MCF 10A (cell line): ENCODE measurements at places on chromosomes 1 and 21.
A peak's percentile ranks its signal among the peaks of the same experiment; 100 is the strongest.

- DNase-seq, result peak; percentile 46
These were observed 852 bp downstream of the KTI12 start for GRCh38 chr1:52032785-52033131.

- no peak for DNase-seq
These were observed 183.5 kb downstream of the CDC42BPA start for GRCh38 chr1:227134686-227135314.

GRCh38 chr1:236465959-236466303 lies 57.9 kb upstream of the LGALS8 start:
- peak; percentile 20 for DNase-seq

GRCh38 chr1:98098473-98098872 lies 177.6 kb upstream of the DPYD start:
- DNase-seq, result no peak

GRCh38 chr21:29074007-29074376 lies 544 bp upstream of the CCT8 start:
- DNase-seq, result no peak

DNA sequence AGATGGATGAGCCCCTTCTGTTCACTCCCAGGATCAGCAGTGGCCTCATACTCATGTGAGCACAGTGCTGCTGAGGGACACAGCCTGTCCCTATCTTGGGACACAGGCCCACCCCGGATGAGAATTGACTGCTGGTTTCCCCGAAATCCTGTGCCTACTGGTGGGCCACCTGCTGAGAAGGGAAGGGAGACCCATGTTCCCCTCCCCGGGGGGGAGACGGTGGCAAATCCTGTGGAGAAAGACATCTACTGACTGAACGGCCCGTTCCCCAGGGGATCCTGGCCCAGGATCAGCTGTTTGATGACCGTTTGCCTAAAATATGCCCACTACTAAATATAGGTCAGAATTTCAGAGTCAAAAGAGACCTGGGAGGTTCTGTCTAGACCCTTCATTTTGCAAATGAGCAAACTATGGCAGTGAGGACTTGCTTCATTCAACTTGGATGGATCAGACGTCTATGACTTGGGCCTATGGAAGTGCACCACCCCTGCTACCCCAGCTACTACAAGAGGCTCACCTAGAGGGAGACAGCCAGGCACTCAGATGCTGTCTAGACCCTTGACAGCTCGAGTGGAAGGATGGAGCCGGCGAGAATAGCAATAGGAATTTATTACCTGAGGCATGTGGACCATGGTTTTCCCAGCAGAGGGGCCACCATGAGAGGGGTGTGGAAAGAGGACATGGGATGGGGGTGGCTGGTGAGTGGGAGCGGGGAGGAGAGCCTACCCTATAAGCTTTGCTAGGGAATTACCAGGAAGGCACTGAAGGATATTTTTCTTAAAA lies 15.6 kb upstream of the THEMIS2 start:
- no peak for DNase-seq

GRCh38 chr1:184945029-184945428 lies 29.3 kb downstream of the NIBAN1 start:
- DNase-seq, result no peak

DNA sequence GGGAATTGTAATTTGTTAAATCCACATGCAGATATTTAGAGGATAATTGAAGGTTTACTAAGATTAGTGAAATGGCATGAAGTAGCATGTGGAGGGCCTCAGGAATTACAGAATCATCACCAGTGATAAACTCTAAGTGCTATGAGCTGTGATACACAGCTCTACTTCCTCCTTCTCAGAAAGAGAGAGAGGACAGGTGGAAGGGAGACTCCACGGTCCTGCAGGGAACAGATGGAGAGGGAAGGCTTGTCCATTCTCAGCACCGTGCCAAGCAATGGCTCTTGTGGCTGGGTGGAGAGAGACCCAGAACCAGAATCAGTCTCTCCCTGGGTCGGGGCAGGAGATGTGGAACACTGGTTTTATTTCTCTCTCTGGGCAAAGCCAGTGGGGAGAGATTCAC lies 27.8 kb upstream of the LYPD8 start:
- no peak for DNase-seq
